ENCODE measurements at places on chromosomes 12 and 14.

DNA sequence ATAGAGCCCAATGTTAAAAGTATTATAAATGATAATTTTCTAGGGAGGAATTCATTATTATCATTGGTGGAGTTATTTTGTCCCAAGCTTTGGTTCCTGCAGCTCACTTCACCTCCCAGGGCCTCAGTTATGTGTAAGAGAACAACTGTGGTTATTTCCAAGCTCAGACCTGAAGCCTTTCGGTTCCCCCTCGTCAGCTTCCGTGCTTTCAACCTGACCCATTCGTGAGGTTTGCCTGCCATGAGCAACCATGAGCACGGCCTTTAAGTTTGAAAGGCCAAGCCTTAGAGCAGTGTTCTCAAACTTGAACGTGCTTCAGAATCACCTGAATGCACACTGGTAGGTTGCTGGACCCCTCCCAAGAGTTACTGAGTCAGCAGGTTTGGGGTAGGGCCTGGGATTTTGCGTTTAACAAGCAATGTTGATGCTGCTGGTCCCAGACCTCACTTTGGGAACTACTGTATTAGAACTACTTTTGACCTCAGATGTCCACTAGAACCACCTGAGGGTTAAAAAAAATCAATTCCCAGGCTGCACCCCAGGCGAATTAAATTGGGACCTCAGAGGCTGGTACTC, 133.0 kb upstream of the PRMT8 start:
- no peak for DNase-seq

GRCh38 chr14:92185559-92185958, 63.8 kb downstream of the CPSF2 start:
- no peak for DNase-seq

DNA sequence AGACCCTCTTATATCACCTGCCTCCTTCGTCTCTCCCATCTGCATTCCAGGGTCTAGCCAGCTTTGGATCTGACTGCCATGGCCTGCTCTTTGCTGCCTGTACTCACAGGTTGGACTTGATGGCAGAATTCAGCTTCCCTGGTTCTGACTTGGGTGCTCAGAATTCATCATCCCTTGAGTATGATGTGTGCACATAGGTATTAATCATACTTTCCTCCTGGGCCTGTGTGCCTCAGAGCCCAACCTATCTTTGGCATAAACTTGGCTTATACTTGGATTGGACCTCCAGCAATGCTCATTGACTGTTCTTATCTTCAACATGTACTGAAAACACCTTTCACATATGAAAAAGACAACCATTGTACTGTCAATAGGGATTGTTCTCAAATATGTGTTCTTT, 70.7 kb upstream of the LMNTD1 start:
- no peak for DNase-seq

DNA sequence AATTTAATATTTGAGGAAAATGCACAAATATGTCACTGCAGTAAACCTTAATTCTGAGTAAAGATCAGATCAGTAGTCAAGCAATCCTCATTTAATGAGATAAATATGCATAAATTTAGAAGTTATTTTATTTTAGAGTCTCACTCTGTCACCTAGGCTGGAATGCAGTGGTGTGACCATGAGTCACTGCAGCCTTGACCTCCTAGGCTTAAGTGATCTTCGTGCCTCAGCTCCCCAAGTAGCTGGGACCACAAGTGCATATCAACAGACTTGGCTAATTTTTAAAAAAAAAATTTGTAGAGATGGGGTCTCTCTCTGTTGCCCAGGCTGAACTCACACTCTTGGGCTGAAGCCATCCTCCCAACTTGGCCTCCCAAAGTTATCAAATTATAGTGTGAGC, 41.3 kb downstream of the LMO3 start:
- no peak for DNase-seq

DNA sequence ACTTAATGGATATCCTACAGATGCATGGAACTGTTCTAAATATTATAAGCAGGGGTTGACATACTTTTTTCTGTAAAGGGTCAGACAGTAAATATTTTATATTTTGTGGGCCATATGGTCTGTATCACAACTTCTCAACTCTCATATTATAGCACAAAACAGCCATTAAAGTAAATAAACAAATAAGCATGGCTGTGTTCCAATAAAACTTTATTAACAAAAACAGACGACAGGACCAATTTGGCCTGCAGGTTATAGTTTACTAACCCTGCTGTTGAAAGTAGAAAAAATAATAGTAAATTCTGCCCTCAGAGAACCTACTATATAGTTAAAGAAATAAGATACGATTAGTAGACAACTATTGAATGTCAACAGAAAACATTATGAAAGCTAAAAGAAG, 17.5 kb downstream of the ATG2B start:
- no peak for DNase-seq

GRCh38 chr12:46112364-46112763, 122.0 kb upstream of the SCAF11 start:
- no peak for DNase-seq

GRCh38 chr12:93002293-93003054, 73.4 kb upstream of the EEA1 start:
- peak; percentile 92 for DNase-seq

- DNase-seq: no peak
These were observed 828.3 kb downstream of the VRK1 start for GRCh38 chr14:97625477-97625876.

GRCh38 chr14:100567009-100567876, 20.0 kb downstream of the BEGAIN start:
- DNase-seq: no peak

DNA sequence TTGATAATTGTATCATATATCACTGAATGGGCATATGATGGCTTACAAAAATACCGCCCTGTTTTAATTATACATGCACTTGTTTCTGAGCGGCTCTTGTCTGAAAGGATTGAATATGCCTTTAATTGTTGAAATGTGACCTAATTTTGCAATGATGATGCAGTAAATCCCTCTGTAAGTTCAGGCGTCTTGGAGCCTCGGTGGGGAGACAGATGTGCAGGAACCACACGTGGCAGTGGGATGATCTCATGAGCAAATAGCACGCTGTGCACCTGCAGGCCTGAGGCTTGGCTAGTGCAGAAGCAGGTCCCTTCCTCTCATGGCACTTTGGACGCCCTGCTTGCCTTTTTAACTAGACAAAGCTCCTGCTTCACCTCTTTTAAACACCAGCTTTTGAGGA, 49.3 kb upstream of the ASPG start:
- DNase-seq: no peak

- no peak for DNase-seq
These were observed 64.5 kb downstream of the TTC9 start for GRCh38 chr14:70706177-70706576.

DNA sequence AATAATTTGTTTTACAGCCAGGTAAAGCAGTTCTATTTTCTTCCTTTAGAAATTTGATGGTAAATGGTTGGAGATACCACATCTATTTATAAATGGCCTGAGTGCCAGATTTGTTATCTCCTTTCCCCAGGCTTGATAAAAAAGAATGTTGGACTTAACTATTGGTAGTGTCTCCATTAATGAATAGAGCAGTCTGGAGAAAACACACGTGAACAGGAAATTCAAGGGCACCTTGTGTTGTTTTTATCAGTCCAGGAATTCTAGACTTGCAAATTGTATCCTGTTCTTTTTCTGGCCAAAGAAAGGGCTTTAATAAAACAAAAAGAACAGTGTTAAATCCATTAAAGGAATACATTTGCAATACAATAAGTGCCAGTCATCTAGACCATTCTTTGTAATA, 40.8 kb upstream of the BMAL2 start:
- DNase-seq: no peak

- DNase-seq: peak; percentile 76
These were observed 76.1 kb downstream of the TBC1D30 start for GRCh38 chr12:64900540-64900939.

GRCh38 chr12:31728289-31728916, 418 bp downstream of the AMN1 start:
- DNase-seq: no peak

GRCh38 chr12:5656836-5657235, 224.9 kb downstream of the NTF3 start:
- no peak for DNase-seq

GRCh38 chr12:1662761-1663439, 28.0 kb upstream of the ADIPOR2 start:
- no peak for DNase-seq

GRCh38 chr14:72154645-72155378, 222.6 kb downstream of the RGS6 start:
- DNase-seq: no peak

DNA sequence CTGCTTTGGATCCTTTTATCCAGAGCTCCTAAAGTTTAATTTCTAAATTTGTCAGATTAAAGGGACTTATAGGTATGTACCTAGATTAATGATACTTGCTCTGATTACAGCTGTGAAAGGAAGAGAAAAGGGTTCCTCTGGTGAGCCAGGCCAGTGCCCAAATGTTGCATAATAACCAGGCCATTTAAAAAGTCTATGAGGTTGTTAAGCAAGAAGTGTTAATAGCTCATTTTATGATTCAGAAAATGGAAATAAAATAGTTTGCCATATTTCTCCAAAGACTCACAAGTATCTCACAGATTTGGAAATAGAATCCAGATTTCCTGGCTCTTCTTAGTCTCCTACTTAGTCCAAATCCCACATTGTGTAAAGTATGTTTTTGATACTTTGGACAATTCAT, 67.6 kb downstream of the SLC38A6 start:
- DNase-seq: no peak

DNA sequence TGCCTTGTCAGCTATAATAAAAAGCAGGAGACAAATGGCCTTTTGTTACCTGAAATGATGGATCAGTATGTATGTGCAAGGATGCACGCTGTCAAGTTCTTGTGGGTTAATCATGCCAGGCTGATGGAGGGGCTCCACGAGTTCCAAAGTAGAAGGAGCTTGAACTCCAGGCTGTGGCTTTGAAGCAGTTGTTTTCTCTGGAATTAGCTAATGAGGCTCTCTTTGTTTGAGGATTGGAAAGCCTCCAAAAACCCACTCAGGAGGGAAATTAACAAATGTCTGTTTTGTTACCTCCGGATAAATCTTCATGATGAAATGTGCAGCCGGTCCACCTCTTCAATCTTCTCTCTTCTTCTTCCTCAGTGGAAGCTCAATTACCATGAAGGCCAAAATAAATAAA, 605.5 kb downstream of the DIO2 start:
- no peak for DNase-seq

DNA sequence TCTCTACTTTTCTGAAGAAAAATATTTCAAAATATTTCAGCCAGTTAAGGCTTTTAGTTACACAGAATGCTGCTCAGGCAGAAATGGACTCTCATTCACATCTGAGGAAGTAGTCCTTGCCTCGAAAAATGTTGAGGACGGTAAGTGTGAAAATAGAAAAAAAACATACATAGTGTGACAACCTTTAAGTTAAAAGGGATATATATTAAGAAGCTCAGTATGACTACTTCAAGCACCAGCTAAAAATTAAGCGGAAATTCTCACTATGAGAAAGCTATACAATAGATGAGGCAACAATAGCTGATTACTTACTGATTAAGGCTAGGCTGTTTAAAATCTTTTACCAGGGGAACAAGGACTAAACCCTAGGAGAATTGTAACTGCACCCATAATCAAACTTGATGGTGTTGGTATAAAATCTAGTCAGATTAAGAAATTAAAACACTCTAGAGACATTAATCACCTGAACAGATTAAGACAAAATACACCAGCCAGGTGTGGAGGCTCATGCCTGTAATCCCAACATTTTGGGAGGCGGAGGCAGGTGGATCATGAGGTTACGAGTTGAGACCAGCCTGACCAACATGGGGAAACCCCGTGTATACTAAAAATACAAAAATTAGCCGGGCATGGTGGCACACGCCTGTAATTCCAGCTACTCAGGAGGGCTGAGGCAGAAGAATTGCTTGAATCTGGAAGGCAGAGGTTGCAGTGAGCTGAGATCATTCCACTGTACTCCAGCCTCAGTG, 53.9 kb downstream of the HNRNPC start:
- no peak for DNase-seq

DNA sequence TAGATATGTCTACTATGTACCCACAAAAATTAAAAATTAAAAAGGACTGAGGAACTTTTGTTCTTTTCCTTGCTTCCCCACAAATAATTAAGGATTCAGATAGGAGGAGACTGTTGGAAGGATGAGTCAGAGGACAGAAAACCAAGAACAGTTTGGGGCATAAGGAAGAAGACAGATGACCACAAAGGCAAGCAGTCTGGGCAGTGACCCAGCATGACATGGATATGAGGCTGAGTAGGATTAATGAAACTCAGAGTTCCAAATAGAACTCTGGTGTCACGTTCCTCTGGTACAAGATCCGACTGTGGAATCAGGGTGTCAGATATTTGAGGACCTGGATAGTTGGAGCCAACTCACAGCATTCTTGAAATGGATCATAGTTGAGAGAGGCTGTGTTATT, 89.3 kb upstream of the SLC38A4 start:
- peak; percentile 90 for DNase-seq

GRCh38 chr14:53174918-53175317, 21.8 kb upstream of the DDHD1 start:
- DNase-seq: no peak

DNA sequence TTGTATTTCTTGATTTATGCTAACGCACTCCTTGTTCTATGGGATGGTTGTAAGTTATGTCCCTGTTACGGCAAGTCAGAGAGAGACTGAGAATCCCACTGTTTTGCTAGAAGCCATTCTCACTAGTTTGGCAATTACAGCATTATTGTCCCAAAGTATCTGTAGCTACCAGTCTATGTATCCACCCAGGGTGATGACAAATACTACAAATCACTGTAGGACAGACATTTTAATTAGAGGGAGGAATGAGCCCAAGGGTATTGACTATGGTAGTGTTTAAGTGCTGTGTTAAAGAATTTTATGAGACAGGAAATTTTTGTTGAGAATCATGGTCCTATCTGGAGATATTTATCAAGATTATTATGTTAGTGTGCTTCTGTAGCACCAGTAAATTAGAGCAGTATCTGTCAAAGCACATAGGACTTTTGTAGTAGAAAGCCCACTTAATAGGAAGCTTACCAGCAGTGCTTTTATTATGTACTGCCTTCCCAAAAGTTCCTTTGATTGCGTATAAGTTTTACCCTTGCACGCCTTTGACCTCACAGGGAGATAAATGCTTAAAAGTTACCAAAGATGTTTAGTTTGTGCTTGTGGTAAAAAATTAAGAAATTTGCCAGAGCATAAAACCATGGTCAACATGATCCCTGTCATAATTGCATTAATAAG, 10.7 kb downstream of the PRKCH start:
- DNase-seq: no peak

GRCh38 chr12:53577941-53578352, 48.2 kb downstream of the ATF7 start:
- no peak for DNase-seq

DNA sequence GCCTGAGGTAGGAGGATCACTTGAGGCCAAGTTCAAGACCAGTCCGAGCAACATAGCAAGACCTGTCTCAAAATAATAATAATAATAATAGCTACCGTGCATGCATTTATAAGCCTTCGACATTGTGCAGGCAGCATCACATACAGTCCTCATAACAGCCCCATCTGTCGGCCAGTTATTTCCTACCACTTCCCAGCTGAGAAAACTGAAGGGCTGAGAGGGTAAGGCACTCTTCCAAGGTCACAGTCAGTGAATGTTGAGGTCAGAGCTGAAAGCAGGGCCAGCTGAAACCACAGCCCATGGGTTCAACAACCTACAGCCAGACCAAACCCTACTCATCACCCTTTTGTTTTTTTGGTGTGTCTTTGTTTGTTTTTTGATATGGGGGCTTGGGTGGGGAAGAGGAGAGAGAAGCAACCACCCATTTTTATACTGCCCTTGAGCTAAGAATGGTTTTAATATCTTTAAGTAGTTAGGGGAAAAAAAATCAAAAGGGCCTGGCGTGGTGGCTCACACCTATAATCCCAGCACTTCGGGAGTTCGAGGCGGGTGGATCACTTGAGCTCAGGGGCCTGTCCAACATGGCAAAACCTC, 16.8 kb upstream of the ITPK1 start:
- peak; percentile 22 for DNase-seq

GRCh38 chr12:89859508-89860220, 151.0 kb upstream of the ATP2B1 start:
- DNase-seq: no peak
